Fibroblast of villous mesenchyme (primary cell): ENCODE measurements at places on chromosomes 6 and 20. TPM values are rescaled to one million over a fixed set of nuclear protein-coding genes. Genes with fewer than 3 reads are reported as not detected.

- DNase-seq = no peak
Measured at GRCh38 chr20:19435316-19435715, 222.9 kb downstream of the SLC24A3 start.

The HCRTR2 gene
- not detected in 2 replicates for total RNA-seq

The GRM4 gene
- total RNA-seq = under 0.01 TPM in 2 replicates

The WFDC5 gene
- not detected in 2 replicates for total RNA-seq
